Cardiac muscle cell (in vitro differentiated cells and primary cell): ENCODE measurements at places on chromosomes 4 and X. TPM values are rescaled to one million over a fixed set of nuclear protein-coding genes. Genes with fewer than 3 reads are reported as not detected.

DNA sequence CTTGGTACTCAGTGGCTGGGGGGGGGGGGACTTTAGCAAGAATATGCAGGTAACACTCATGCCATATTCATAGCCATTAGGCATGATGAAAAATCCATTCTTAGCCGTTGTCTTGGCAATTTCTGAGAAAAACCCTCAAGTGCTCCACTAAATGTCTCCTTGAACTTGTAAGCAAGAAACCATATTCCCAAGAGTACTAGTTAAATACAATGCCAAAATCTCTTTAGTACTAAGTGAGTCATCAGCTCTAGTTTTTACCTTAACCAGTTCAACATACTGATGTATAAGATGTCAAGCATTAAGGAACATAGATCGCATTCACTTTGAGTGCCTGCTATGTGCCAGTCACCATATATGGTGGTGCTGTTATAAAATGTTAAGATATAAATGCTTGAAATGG, 27.5 kb downstream of the UBE2D3 start:
- no peak for DNase-seq

- no peak for DNase-seq
Observed at GRCh38 chr4:70452946-70453345, 19.1 kb upstream of the MUC7 start.

DNA sequence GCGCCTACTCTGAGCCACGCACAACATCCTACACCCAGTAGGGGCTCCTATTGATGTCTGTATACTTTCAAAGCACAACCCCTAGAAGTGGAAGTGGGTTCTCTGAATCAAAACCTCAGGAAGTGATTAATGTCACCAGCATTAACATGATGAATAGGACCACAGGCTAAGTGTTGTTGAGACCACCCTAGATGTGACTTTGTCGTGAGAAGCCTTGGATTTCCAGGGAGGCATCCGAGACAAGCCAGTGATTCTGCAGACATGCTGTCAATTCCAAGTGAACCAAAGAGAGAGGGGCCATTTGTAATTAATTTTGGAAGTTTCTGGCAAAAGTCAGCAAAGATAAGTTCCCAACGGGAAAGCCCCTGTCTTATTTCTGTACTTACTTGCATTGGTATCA, 493.0 kb downstream of the ZIC3 start:
- no peak for DNase-seq

DNA sequence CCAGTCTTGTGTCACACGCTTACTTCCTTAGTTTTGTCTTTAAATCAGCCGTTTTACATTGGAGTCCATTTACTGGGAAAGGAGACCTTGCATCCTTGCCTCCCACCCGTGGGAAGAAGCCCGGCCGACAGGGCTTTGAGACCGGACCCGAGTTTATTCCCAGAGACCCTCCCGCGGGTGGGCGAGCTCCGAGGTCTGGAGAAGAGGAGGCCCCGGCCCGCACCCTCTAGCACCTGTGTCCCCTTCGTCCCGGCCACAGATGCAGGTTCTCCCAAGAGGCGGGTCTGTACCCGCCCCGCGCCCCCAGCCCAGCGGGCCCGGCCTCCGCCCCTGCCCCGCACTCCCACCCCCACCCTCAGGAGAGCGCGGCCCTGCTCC, 3.8 kb upstream of the SLC26A1 start:
- DNase-seq: no peak

DNA sequence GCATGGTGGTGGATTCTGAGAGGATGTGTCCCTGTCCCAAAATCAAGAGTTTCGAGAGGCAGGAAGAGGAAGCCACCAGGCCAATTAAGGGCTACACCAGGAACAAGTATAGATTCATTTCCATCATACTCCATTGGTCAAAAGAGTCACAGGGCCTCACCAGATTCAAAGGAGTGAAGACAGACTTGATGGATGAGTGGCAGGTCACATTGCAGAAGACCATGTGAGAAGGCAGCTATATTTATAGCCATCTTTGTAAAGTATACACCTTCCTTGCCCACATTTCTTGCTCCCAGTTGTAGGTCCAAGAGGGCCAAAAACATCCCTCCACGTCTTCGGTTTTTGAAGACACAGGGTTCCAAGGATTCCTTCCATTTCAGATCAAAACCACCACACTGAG, 406.0 kb downstream of the BCOR start:
- no peak for DNase-seq

MAMLD1 gene
- 0.15 and 0.18 TPM in 2 replicates for total RNA-seq

DNA sequence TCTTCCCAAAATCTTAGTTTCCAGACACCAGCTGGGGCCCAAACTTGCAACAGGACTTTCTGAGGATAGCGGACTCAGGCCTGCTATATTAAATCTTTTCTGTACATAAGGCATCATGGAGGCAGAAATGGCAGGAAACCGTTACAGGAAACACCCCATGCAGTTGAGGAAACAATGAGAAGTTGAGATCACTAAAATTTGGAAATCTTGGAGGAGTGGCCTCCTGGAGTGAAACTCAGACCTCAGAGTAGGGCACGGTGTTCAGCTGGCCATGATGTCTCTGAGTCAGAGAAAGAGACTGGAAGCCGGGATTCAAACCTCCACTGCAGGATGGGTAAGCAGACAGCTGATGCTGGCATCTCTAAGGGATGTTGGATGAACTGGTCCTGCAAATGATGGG, 372.6 kb upstream of the CTSO start:
- DNase-seq: no peak

DNA sequence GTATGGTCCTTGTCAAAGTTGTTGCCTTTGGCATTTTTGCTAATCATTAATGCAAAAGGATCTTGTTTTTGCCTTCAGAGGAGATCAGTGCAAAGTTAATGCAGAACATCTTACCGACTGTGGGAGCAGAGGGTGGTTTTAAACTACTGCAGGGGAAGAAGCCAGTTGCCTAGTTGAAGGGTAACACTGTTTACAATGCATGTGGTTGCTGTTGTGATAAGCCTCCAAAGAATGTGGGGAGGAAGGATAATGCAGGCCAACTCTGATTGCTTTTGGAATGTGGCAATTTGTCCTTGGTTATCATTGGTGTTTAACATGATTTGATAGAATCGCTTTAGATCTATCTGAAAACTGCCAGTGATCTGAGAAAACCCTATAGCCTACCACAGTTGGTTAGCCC, 204.3 kb upstream of the TLL1 start:
- DNase-seq: no peak

DNA sequence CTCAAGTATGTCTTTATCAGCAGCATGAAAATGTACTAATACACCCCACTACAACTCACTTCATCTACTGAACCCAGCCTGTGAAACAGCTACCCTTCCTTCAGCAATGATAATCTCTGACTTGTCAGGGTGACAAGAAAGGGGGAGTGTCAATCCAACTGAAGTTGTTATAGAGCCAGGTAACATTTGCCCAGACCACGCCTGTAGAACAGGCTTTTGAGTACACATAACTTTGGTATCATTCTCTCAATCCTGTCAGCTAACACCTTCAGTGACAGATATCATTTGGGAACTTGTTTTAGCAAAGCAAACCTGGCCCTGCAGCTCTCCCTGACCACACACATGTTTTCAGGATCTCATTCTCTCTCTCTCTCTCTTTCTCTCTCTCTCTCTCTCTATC, 592.2 kb downstream of the SMARCA1 start:
- no peak for DNase-seq

- DNase-seq: peak; percentile 7
Observed at GRCh38 chrX:7146703-7147412, 654 bp upstream of the STS start.

- DNase-seq: no peak
Observed at GRCh38 chr4:84151574-84151973, 347.5 kb downstream of the NKX6-1 start.

- no peak for DNase-seq
Observed at GRCh38 chrX:118026631-118027030, 90.0 kb downstream of the KLHL13 start.

GRCh38 chr4:19752599-19752998, 499.1 kb upstream of the SLIT2 start:
- no peak for DNase-seq

GRCh38 chr4:24664956-24665355, 80.6 kb upstream of the DHX15 start:
- peak; percentile 95 for DNase-seq

GRCh38 chr4:24704149-24704548, 91.2 kb upstream of the SOD3 start:
- no peak for DNase-seq

DNA sequence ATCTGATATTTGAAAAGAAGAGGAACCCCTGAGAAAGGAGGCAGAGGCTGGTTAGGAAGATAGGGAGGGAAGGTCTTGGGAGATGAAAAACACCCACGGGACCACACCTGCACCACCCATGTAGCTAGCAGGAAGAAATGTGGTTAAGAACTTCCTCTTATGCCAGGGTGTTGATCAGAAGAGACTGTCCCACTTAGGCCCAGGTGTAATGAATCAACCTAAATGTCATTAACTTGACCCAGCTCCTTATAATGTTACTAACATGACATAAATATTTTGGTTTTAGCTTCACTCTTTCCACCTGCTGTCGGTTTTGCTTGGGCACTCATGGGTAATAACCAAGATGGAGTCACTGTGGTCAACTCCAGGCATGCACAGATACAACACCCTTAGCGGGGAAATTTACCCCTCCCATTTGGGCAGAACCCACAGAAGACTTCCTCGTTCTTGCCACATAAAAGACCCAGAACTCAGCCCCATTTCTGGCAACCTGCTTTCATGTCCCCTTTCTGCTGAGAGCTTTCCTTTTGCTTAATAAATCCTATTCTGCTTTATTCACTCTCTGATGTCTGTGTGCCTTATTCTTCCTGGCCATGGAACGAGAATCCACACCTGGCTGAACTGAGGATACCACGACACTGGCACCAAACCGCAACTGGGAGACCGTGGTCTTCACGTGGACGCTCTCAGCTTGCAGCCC, 46.8 kb downstream of the ZNF141 start:
- DNase-seq: no peak

VEGFC gene
- 3.5 and 4.3 TPM in 2 replicates for total RNA-seq
